GM04503 (cell line): ENCODE measurements at places on chromosomes 16 and 17.

DNA sequence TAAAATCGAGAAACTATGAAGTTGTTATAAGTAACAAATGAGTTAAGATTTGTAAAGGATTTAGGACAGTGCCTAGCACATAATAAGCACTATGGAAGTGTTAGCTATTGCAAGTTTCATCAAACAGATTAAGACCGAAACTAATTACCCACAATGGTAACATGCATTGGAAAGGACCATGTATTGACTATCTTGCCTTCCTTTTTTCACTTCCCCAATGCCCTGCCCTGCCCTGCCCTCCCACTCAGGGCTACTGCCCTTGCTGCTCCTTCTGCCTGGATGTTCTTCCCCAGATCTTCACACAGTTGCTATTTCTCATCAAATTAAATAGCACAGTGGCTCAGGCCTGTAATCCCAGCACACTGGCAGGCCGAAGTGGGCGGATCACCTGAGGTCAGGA, 202.1 kb upstream of the PSMD7 start:
- DNase-seq, result no peak

- no peak for DNase-seq
These were observed 139.3 kb upstream of the ZNF267 start for GRCh38 chr16:31734265-31734664.

DNA sequence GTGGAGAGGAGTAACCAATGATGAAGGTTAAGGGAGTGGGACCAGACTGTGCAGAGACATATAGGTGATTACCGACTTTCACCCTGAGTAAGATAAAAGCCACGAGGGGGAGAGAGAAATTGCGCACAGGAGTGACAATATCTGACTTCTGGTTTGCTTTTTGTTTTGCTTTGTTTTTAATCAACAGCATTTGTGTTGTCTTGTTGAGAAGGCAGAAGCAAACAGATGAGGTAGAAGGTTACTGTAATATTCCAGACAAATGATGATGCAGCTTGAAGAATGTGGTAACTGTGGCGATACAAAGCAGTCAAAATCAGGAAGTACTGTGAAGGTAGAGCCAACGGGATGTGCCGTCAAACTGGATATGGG, 7.5 kb downstream of the PELP1 start:
- DNase-seq, result no peak

DNA sequence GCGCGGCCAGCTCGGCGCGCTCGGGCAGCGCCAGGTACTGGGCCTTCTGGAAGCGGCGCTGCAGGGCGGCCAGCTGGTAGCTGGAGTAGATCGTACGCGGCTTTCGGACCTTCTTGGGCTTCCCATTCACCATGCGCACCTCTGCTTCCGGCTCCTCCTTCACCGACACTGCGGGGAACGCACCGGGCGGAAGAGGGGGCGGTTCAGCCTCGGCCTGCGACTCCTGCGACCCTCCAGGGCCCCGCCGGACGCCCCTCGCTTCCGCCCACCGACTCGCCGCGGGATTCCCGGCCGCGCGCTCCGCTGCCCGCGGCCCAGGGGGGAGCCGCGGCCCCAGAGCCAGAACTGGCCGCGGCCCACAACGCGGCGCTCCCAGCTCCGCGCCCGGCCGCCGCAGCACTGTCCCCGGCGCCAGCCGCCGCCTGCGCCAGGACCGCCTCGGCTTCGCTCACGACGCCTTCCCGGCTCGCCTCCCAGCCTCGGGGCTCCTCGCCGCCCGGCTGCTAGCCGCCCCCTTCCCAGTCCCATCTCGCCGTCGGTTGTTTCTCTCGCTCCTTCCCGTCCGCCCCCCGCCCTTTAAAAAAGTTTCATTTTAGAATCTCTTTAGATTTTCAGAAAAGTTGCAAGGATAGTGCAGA, 1.5 kb downstream of the DLX3 start:
- no peak for DNase-seq

DNA sequence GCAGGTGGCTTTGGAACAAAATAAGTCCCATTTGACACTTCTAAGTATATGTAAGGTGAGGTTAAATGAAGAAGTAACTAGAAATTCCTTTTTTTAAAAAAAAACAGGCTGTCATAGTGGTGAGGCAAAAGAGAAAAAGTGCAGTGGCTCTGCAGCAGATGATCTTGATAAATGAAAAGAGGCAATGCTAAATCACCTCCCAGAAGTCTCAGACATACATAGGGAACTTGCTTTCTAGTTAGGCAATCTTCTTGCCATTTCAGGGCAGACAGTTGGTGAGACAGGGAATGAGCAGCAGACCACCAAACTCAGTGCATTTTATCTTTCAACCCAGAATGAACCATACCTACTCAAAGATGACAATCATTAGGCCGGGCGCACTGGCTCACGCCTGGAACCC, 90.8 kb downstream of the MYO1D start:
- no peak for DNase-seq
